ENCODE measurements at places on chromosomes 16 and 17.

GRCh38 chr16:27617665-27618064, 67.7 kb downstream of the KATNIP start:
- DNase-seq = no peak

- no peak for DNase-seq
These were observed 220.8 kb upstream of the MON1B start for GRCh38 chr16:76970087-76970744.

DNA sequence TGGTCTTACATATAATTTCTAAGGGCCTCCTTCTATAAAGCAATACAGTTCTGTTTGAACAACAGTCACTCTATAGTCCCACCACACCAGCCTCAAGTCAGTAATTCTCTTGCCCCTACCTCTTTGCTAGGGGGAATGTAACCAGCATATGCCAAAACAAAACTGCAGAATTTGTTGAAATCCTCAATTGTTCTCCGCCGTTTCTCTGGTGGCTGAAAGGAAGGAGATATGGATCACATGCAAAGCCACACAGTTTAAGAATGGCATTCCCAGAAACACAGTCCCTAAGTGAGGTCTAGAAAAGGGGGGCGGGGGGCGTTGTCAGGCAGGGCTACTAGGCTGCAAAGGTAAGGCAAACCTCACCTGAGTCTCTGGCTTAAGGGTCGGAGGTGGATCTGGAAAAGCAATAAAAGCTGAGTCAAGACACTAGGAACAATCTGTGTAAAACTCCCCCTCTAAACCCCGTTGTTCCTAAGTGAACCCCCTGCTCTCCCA, 1.9 kb downstream of the PHF23 start:
- DNase-seq = no peak

DNA sequence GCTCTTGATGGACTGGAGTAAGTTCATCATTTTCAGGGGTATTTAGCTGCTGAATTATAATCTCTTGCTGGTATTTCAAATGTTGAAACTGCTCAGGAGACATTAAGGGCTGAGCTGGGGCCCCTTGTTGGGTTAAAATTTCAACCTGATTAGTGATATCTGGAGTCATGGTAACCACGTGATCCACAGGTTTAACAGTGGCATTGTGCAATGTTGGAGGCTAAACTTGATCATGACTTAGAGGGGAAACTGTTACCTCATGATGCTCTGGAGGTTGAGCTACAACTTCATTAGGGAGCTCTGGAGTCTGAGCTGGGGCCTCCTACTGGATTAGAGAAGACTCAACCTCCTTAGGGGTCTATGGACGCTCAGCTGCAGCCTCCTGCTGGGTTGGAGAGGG, 17.2 kb upstream of the MPP2 start:
- no peak for DNase-seq

- DNase-seq = no peak
These were observed 82.4 kb downstream of the WNT3 start for GRCh38 chr17:46736100-46736499.

DNA sequence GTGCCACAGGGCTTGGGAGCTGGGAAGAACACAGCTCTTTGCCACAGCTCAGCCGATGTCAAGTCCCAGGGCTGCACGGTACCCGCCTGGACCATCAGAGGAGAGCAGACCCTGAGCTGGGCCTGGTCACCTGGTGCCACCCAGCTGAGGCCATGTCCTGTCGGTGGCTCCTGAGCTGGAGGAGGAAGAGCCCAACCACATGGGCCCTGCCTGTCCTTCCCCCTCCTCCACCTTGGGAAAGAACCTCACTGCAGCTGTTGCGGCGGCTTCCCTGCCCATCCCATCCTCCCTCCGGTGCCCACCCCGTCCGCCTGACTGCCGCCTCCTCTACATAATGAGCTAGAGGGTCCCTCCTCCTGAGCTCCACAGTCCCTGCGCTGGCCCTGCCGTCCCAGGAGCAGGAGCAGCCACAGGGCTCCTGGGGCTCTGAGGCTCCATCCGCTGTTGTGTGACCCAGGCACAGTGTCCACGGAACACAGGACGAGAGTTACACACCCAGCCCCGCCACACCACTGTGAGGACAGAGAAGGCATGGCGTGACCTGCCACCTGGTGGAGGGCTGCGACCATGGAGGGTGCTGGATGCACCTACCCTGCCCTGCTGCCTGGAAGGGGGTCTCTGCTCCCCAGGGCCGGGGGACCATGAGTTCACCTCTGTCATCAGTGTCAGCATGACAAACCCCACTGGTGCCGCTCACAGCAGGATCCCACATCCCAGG, 21.4 kb upstream of the CHMP6 start:
- no peak for DNase-seq

DNA sequence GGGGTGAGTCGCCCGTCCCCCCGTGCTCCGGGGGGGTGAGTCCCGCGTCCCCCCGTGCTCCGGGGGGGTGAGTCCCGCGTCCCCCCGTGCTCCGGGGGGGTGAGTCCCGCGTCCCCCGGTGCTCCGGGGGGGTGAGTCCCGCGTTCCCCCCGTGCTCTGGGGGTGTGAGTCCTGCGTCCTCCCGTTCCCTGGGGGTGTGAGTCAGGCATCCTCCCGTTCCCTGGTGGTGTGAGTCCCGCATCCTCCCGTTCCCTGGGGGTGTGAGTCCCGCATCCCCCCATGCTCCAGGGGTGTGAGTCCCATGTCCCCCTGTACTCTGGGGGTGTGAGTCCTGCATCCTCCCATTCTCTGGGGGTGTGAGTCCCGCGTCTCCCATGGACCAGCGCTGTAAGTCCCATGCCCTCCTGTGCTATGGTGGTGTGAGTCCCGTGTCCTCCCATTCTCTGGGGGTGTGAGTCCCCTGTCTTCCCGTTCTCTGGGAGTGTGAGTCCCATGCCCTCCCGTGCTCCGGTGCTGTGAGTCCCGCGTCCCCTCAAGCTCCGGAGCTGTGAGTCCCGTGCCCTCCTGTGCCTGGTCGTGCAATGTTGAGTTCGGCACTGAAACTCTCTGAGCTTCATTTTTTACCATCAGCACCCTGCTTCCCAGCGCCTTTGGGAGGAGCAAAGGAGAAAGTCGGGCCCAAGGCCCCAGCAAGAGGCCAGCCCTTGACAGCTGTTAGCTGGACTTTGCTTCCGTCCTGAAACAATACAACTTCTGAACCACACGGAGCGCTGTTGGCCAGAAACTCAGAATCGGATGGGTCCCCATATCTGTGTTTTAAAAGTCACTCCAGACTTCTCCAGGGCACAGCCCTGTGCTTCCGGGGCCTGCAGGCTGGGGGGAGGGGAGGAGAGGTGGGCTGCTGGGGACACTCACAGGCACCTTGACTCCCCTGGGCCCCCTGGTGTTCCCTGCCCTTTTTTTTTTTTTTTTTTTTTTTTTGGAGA, 11.5 kb upstream of the ZC3H18 start:
- DNase-seq = no peak

DNA sequence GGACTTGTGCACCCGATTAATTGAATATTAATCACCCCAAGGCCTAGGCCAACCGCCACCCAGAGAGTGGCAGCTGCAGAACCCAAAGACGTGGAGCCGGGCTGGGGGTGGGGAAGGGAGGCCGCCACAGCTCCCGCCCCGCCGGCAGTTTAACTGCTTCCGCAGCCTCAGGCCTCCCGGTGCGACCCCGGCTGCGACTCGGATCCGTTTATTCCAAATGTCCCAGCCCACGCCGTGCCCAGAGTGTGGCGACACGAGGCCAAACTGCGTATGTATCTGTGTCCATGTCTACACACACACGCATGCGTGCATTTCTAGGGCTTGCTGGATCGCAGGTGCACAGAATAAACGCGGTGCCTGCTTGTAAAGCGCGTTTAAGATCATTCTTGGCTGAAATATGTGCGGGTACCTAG, 802 bp upstream of the TOB1 start:
- DNase-seq = peak; percentile 39

DNA sequence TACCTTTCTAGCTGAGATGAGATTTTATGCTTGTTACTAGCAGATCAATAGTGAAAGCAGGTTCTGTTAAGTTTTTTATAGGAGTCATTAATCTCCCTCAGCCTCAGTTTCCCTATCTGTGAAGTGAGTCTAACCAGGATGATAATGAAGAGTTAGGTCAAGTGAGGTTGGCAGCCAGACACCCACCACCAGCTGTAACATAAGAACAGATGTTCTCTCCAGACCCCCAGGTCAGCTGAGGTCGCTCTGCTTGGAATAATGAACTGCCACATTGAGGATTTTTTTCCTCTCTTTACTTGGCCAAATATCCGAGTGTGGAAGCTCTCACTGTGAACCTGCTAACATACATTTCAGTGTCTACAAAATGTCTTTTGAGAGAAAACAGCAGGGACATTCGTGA, 389.6 kb downstream of the WWOX start:
- DNase-seq = no peak

- DNase-seq = no peak
These were observed 365.2 kb downstream of the C16orf95 start for GRCh38 chr16:86951831-86952598.

GRCh38 chr17:10155371-10156076, 42.9 kb downstream of the GAS7 start:
- no peak for DNase-seq

GRCh38 chr17:37516127-37516571, 26.5 kb downstream of the DUSP14 start:
- DNase-seq = no peak

DNA sequence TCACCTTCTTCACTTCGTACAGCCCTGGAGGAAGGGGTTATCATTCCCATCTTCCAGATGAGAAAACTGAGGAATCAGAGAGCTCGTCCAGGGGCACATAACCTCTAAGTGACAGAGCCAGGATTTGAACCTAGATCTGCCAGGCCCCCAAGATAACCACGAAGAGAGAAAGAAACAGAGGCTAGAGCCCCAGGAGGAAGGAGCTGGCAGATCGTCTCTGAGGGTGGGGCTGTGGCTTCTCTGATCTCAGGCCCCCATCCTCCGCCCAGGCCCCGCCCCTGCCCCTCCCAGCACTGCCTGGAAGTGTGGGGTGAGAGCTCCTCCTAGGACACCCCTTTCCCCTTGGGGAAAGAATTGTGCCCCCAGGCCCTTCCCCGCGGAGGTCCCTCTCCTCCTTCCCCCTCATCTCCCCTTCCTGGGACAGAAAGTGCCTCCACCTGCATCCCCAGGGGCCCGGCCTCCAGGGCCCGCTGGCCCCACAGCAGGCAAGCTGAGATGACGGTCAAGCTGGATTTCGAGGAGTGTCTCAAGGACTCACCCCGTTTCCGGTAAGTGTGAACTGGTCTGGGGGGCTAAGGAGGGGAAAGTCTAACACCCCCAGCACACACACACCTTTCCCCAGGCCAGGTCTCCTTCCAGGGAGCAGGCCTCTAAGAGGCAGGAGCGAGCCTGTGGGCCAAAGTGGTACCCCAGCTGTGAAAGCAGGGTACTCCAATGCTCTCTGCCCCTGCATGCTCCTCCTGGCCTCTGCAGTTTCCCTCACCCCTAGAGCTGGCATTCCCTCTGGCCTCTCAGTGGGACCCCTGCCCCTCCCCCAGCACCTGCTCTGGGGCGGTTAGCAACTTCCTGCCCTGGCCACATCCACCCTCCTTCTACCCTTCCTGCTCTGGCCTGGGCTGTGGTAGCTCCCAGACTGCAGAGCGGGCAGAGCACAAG, at the start of gene ACAP1:
Gene ACAP1 (plus strand): TSS at position 290 of the 936 bp plus-strand sequence. CDS start 206 bp downstream, at position 496.
- peak; percentile 64 for DNase-seq

DNA sequence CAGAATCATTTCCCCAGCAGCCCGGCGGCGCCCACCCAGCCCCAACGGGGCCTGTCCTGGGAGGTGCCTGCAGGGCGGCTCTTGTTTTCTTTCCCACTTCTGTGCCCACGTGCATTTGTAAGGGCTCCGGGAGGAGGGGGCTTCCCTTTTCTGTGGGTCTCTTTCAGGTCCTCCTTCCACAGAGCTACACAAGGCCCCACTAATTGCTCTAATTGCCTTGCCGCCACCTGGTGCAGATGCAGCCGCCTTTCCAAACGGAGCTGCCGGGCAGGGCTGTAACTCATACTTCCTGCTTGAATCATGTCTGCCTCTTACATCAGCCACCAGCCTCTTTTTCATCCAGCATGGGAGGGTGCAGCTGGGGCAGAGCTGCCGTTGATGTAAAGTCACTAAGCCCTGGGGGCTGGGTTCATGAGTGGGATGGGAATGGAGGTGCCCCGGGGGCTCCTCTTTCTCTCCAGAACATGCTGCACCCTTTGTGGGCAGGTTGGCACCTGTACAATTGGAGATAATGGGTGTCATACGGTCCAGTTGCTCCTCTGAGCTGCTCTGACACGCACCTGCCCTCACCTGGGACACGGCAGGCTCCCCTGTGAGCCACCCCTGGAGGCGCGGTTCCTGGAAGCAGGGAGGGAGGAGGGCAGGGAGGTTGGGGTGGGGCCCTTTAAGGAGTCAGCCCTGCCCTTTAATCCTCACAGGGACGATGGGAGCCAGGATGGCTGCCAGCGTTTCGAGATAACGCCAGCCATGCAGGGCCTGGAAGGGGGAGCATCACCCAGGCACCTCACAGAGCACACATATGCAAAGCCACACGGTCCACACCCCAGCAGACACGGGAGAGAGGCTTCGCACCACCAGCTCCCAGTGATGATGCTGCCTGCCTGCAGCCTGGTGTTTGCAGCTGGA, 41.1 kb upstream of the KLHDC4 start:
- DNase-seq = no peak

GRCh38 chr17:14169287-14169686, 67.4 kb downstream of the CDRT15 start:
- no peak for DNase-seq

GRCh38 chr17:18037486-18037885, 1.5 kb downstream of the ATPAF2 start:
- no peak for DNase-seq

DNA sequence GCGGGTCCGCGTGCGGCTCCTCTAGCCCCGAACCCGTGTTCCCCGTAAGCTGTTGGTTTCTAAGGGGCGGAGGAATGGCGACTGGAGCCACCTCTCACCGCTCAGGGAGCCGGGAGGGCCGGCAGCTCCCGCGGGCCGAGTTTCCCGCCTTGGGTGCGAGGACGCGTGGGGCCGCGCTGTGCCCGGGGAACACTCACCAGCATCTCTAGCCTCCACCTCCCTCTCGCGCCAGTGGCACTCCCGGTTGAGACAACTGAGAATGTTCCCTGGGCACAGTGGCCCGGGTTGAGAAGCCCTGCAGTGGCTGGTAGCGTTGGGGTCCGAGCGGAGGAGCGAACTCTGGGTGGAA, 560 bp downstream of the TELO2 start:
- DNase-seq = no peak

DNA sequence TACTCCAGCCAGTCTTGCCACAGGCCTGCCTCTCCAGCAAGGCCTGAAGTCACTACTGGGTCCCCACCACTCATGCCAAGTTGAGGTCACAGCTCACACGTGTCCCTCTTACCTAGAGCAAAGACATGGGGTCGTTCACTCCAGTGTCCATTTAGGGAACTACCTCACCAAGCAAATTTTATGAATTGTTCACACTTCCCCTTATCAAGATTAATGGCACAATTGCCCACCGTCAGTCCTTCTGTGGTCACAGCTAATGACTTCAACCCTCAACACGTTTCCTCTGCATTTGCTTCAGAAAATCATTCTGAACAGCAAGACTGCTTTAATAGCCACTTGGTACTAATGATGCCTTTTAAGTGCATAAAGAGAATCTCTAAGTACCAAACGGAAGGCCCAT, 14.6 kb downstream of the IRX6 start:
- DNase-seq = no peak

- DNase-seq = no peak
These were observed 200.7 kb downstream of the CA10 start for GRCh38 chr17:51957786-51958185.

Measured in stimulated activated CD8-positive, alpha-beta memory T cell treated with anti-CD3 and anti-CD28 coated beads, Interleukin-15, amount 100 ng/mL, for 24 hours (primary cell).